ENCODE measurements at places on chromosomes 2 and 18.

- no peak for DNase-seq
These were observed 7.5 kb upstream of the KDSR start for GRCh38 chr18:63374540-63374939.

- peak; percentile 31 for DNase-seq
These were observed 357.3 kb downstream of the ZEB2 start for GRCh38 chr2:144162652-144163051.

- no peak for DNase-seq
These were observed 97.5 kb downstream of the TMEM247 start for GRCh38 chr2:46576875-46577274.

DNA sequence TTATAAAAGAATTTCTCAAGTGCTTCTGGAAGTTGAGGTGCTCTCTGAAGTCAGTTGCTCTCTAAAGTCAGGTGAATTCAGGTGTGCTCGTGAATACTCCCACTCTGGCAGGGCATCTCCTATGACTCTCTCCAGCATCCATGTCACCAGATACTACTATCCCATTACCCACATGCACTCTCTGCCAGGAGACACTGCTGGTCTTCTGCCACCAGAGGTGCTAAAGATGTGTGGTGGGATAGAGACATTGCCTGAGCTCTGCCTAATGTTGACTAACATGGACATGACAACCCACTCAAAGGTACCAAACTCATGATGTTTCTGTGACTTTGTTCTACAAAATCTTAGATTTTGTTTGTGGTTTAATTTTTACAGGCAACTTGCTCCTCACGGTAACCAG lies 106.4 kb upstream of the HNRNPA3 start:
- no peak for DNase-seq

GRCh38 chr2:2033691-2034090 lies 289.4 kb upstream of the PXDN start:
- DNase-seq: no peak

DNA sequence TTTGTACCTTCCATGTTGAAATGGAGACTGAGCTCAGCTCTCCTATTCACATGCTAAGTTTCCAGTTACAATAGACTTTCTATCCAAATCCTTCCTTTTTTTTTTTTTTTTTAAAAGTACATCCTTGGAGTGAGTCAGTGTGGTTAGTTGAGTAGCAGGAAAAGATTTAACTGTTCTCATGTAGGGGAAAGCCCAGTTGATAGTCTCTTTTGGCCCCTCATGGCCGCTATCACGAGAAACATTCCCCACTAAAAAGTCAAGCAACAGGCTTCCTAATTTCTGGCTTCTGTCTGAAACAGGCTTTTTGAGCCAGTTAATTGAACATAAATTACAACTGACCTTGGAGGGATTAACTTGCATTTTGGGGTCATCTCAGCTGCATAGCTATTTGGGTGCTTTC lies 161.3 kb downstream of the MEIS1 start:
- no peak for DNase-seq

- no peak for DNase-seq
These were observed 1.7 kb downstream of the ROCK2 start for GRCh38 chr2:11342551-11343367.

- DNase-seq: no peak
These were observed 329.9 kb upstream of the RAB12 start for GRCh38 chr18:8279346-8279745.

GRCh38 chr2:223720367-223720766 lies 117.0 kb downstream of the AP1S3 start:
- no peak for DNase-seq

DNA sequence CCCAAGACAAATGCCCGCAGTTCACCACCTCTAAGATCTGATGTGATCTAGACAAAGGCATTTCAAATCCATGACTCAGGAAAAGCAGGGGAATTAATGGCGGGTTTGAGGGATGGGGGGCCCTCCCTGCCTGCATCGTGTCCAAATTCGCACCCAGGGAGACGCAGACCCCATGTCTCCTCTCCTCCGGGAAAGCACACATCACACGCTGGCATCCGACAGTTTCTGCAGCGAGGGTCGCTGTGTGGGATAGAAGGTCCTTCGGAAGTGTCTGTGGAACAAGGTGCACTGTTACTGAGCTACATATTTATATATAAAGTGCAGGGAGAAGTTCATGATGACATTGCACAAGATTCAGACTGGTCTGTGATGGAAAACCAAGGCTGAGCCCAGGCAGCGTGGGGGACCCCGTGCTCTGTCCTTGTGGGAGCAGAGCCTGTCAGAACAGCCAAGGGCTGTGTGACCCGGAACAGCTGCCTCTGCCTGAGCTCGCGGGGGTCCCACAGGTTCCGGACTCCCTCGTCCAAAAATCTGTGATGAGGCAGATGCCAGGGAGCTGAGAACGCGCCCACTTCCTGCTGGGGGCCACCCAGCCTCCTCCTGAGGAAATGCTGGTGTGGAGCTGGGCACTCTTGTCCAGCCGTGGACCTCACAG lies 82.3 kb upstream of the CTDP1 start:
- DNase-seq: no peak

GRCh38 chr2:127658641-127659407 lies 12.9 kb downstream of the GPR17 start:
- no peak for DNase-seq

DNA sequence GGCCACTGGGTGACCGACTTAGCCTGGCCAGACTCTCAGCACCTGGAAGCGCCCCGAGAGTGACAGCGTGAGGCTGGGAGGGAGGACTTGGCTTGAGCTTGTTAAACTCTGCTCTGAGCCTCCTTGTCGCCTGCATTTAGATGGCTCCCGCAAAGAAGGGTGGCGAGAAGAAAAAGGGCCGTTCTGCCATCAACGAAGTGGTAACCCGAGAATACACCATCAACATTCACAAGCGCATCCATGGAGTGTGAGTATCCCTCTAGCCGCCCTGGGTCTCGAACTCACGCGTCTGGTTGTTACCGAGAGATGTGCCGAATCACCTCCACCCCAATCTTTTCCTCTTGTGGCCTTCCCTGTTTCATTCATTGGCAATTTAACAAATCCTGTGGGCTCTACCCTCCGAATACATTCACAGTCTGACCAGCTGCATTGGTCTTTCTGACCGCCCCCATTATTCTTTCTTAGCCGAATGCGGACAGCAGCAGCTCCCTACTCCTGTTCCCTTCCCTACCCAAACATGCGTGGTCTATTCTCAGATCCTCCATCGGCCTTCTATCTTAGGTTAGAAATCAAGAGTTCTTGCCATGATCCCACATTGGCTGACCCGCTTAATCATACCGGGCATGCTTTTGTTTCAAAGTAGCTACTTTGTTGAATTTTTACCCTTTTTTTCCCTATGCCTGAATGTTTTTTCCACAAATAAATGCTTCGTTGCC lies 631 bp downstream of the RPL31 start:
- DNase-seq: no peak

DNA sequence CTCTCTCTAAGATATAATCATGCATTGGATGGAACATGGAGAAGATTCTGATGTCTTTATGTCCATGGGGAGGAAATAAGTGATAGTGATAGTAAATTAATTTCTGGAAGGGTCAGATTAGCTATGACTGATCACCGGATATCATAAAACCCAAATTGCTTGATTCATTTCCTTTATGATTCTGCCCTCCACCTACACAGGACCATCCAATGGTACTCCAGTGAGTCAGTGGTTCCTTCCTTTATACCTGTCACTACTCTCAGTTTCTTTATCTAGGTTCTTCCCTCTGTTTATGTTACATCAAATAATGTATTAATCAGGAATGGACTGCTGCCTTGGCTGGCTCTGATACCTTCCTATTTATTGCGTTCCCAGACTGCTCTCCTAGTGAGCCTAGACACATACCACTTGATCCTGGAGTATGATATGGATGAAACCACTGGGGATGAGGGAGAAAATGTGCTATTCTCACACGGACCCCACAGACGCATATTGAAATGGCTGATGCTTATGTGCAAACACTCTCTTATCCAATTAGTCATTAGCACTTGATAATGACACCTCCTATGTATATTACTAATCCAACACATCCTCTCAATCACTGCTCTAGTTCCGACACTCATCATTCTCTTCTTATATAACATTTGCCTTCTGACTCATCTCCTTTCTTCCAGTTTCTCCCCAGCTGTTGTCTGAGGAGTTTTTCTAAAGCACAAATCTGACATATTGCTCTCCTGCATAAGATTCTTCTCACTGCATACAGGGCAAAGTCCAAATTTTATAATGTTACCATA lies 315.6 kb downstream of the INSIG2 start:
- no peak for DNase-seq

GRCh38 chr2:52659546-52659945 lies 1108.1 kb upstream of the CHAC2 start:
- DNase-seq: no peak

DNA sequence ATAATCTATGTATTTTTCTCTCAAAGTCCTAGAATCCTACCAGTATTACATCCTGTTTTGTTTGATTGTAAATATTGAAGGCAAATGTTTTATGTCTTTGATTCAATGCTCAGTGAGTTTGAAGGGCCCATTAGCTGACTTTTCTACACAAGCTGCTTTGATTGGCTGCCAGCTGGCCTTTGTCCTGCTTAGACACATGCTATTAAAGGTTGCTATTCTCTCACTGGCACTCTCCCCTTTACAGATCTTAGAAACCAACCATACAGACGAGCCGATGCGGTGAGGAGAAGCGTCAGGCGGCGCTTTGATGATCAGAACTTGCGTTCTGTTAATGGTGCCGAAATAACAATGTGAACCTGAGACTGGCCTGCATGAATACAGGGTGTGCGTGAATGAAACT lies 69.7 kb downstream of the PRPF40A start:
- DNase-seq: no peak

DNA sequence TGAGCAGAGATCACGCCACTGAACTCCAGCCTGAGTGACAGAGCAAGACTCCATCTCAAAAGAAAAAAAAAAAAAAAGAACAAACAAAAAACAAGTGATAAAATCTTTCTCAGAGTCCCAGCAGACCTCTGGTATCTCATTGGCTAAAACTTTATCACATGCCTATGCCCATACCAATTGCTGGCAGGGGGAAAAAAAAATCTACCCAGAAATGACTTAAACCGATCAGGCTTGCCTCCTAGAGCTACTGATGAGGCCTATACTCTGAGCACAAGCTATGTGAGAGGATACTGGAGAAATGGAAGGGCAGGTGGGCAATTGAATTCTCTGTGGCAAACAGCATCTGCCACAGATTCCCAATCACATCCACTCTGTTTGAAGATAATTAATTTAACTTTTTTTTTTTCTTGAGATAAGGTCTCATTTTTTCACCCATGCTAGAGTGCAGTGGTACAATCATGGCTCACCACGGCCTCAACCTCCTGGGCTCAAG lies 49.0 kb downstream of the FBXO36 start:
- no peak for DNase-seq

DNA sequence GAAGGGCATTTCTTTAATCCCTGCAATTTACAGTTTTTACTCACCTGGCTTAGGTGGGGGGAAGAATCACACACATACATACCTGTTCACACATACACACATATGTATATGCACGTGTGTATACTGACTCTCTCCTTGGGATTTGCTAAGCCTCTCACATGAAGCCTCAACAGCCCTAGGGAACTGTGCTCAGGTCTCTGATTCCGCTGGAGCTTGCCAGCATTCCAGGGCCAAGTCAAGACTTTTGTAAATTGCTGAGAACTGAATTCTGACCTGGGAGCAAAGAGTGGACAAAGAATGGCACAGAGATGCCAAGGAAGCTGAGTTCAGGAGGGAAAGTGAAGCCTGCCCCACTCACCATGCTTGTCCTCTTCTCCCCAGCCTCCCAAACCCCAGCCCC lies 177.3 kb downstream of the TMEM247 start:
- no peak for DNase-seq

GRCh38 chr2:23542230-23542789 lies 157.3 kb downstream of the KLHL29 start:
- DNase-seq: no peak

DNA sequence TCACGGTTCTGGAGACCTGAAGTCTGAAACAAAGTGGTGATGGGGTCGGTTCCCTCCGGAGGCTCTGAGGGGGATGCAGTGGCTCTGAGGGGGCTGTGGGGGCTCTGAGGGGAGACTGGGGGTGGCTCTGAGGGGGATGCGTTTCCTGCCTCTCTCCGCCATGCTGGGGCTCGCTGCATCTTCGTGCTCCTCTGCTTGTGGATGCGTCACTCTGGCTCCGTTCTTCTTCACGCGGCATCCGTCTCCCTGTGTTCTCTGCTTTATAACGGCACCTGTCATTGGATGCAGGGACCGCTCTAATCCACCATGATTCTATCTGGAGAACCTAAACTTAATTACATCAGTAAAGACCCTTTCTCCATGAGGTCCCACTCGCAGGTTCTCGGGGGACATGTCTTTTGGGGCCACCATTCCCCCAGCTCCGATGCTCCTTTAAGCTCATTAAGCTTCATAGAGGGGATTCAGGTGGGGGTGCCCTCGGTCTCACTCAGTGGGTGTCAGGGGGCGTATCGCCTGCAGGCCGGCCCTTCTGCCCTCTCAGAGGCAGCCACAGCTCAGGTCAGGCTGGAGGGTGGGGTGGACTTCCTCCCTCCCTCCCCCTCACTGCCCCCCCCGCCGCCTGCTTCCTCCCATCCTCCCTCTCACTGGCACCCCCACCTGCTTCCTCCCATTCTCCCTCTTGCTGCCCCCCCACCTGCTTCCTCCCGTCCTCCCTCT lies 18.4 kb downstream of the RTP5 start:
- no peak for DNase-seq

DNA sequence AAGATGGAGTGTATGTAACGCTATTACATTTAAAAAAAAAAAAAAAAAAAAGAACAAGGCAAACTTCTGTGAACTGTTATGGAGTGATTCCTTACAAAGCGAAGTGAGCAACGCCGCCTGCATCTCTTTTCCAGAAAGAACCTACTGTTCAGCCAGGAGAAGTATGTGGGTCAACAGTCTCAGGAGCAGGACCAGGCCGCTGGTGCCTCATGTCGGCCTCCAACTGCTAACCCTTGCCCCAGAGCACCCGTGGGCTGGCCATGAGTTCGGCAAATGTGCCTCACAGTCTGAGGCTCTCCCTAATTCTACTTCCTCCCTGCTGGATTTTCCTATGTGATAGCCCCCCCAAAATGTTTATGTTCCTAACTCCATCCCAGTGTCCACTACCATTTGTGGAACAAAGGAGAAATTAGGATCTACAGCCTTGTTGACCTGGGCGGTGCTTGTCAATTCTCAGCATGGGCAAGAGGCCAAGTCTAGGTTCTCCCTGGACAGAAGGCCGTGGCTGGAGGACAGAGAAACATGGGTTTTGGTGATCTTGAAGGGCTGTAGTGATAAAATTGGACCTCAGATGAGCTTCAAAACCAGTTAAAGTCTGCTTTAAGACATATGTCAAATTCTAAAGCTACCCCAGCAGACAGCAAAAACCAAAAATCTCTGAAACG lies 15.9 kb downstream of the FAM168B start:
- no peak for DNase-seq

GRCh38 chr2:130372833-130373807 lies 17.3 kb downstream of the PTPN18 start:
- no peak for DNase-seq

DNA sequence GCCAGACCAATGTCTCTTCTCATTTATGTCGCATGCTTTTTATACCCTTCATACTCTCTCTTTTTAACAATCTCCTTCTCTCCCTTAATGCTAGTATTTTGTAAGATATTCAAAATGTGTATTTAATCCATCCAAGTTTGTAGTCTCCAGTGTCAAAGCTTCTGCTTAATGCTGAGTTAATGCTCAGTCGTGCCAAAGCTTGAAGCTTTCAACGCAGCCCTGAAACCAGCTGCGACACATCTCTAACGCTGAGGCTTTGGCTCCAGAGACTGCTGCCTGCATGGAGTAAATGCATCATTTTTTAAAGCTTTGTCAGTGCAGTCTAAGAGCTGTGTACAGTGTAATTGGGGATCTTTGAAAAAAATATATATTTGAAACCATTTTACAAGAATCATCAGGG lies 2108.8 kb upstream of the PIK3C3 start:
- no peak for DNase-seq

Measured in CD4-positive, alpha-beta T cell treated with Interferon alpha-2 for 1 hour (primary cell).